RPMI7951 (cell line): ENCODE measurements at places on chromosomes 3 and 15. TPM values are rescaled to one million over a fixed set of nuclear protein-coding genes. Genes with fewer than 3 reads are reported as not detected.

APBA2 gene
- 4.2 and 6.2 TPM in 2 replicates for total RNA-seq

SLC27A2 gene
- 0.39 TPM in 1 of 2 replicates, not detected in the other for total RNA-seq

CD86 gene
- total RNA-seq, result not detected in 2 replicates

SELENOT gene
- 129 and 152 TPM in 2 replicates for total RNA-seq

CIB1 gene
- total RNA-seq, result 86.9 and 92.3 TPM in 2 replicates

KLHL25 gene
- 4.1 and 5.6 TPM in 2 replicates for total RNA-seq

FEM1B gene
- 37.6 and 41.5 TPM in 2 replicates for total RNA-seq

PLOD2 gene
- total RNA-seq, result 171 and 221 TPM in 2 replicates

C3orf22 gene
- total RNA-seq, result not detected in 2 replicates

ADAMTSL3 gene
- total RNA-seq, result not detected in 2 replicates

ACKR2 gene
- not detected in 2 replicates for total RNA-seq

THSD4 gene
- total RNA-seq, result 25.2 and 26.3 TPM in 2 replicates
